ENCODE measurements at places on chromosomes 6 and 20.

- no peak for DNase-seq
Observed at GRCh38 chr20:51340451-51340840, 202.1 kb downstream of the NFATC2 start.

DNA sequence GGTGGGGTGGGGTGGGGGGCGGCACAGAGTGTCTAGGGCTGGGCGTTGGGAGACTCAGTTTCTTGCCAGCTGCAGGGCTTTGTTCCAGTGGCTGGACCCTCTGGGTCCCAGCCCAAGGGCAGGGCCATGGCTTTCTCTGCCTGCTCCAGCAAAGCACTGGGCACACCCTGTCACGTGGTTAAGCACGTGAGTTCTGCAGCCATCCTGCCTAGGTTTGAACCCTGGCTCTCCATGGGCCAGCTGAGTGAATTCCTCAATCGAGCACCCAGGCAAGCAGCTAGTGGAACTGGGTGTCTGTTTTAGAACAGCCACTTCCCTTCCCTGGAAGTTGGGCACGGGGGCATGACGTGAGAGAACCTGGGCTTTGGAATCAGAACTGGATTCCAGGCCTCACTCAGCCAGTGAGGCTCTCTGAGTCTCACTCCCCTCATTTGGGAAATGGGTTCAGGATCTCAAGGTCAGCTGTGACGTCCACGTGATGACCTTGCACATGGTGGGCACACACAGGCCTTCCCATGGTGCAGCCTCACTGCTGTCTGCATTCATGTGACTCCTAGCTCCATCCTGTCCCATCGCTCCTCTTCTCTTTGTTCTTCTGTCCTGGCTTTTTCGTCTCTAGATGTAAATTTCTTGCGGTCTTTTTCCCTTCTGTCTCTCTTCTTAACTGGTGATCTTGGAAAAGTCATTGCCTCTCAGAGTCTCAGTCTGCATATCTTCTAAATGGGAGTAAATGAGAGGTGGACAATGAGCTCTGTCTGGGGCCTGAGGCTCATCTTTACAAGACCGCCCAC lies 45.9 kb downstream of the NOL4L start:
- DNase-seq: peak; percentile 34

DNA sequence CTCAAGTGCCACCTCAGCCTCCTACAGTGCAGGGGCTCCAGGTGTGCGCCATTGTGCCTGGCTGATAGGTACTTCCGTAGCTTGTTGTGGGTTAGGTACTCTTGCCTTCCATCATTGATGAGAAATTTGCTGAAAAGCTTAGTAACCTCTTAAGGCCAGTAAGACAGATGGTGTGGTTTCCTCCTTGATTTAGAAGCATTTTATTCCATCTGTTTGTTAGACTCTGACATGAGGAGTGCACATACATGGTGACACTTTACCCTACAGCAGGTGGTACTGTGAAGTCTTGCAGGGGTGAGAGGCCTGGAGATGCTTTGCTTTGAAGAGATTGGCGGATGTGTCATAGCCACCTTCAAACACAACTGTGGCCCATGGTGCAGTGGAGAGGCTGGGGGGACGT lies 14.8 kb upstream of the MTG2 start:
- DNase-seq: no peak

DNA sequence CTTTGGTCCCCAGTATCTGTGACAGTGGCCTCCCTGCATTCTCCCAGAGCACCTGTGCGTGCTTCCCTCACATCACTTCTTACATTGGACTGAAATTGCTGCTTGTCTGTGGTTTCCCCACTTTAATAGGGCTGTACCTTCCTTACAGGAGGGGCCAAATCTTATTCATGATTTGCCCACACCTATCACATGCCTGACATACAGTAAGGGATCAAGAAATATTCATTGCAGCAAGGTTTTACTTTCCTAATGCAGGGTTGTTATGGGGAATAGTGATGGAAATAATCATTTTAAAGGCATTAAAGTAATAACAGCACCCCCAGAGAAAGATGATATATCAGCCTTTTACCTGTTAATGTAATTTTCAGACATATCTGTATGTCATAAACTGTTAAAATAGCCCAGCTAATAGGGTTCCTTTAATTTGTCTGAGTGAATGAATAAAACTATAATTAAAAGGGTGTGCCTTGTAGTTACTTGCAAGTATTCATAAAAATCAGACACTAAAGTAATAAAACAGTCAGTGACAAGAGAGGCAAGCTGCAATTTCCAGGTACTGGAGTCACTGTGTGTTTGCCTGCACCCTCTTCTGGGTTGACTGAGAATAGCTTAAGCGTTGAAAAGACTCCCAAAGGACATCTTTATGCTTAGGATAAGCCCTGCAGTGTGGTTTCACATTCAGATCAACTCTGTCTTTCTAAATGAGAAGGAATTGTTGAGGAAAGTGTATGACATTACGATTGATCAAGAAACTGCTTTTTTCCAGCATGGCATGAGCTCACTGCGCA lies 182.7 kb downstream of the PHACTR1 start:
- no peak for DNase-seq

DNA sequence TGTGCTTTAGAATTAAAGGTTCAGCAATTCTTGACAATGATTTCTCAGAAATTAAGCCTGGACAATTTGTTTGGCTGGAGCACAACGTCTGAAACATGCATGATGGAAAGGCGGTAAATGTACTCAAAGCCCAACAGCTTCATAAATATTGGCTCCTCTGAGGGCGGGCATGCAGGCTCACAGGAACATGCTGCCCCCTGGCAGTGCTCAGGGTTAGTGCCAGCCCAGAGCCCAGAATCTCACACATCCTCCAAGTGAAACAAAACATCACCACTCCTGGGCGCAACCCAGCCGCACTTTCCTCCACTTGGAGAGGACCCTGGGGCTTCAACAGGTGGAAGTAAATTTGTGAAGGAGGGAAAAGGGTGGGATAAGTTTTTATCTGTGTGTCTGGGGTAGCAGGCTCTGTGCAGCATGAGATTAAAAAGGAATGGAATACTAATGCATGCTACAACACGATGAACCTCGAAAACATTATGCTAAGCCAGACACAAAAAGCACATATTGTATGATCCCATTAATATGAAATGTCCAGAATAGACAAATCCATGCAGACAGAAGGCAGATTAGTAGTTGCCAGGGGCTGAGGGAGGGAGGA lies 54.1 kb upstream of the PTPRT start:
- DNase-seq: no peak

DNA sequence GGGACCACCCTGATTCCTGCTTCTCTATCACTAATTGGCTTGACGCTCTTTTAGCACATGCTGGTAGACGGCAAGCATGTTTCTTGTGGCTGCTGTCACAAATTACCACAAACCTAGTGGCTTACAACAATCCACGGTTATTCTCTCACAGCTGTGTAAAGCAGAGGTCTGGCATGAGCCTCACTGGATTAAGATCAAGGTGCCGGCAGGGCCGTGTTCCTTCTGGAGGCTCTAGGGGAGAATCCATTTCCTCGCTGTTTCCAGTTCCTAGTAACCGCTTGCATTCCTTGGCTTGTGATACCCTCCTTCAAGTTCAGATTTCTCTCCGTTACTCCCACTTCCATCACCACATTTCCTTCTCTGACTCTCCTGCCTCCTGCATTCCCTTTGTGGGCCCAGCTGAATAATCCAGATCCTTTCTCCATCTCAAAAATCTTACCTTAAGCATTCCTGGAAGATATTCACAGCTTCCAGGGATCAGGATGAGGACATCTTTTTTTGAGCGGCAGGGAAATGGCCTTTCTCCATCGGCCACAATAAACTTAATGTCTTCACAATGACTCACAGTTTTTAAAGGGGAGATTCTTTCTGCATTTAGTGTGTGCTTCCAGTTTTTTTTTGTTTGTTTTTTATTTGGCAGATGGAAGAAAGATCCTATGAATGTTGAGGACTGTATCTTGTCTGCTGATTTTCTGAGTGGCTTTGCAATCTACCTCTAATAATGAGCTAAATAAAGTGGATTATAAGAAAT lies 39.9 kb downstream of the BMP6 start:
- peak; percentile 15 for DNase-seq

DNA sequence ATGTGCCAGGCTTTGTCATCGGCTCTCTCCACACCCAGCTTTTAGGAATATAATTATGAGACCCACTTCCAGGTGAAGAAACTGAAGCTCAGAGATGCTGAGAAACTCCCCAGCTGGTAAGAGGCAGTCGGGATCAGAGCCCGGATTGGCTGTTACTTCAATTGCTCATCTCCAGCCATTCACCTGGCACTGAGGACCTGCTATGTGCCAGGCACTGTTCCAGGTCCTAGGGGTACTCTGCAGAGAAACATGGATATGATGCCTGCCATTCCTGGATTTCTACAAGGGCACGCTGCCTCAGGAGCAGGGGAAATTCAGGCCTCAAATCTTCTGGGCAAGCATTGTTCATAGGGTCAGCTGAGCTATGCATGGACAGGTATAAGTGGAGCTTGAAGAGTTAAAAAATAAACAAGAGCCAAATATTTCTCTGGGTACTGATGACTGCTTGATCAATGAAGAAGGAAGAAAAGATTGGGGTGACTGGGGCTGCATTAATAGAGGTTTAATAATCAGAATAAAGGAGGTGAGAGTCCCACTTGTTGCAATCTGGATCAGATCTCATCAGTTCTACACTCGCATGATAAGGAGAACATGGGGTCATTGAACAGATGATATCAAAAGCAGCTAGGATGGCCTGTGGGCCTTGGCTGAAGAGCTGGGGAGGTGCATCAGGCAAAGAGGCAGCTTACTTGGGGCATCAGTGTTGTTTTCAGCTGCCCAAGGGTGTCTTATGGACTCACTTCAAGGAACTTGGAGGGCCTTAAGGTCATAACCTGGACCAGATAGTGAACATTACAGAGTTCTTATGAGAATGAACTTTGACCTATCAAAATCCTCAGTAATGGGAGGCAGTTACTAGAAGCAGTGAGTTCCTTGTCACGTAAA lies 80.9 kb upstream of the TOX2 start:
- DNase-seq: no peak

- peak; percentile 55 for DNase-seq
Observed at GRCh38 chr6:52390361-52390727, 28.4 kb downstream of the PAQR8 start.

- no peak for DNase-seq
Observed at GRCh38 chr6:107786179-107786578, 37.9 kb downstream of the SCML4 start.
